ENCODE measurements at places on chromosomes 4 and X. TPM values are rescaled to one million over a fixed set of nuclear protein-coding genes. Genes with fewer than 3 reads are reported as not detected.

GRCh38 chrX:19212037-19212436 is 89.8 kb upstream of the ADGRG2 start:
- no peaks in the 10 kb centered on the region for H3K36me3 ChIP-seq
- H3K4me1 ChIP-seq = no peaks in the 10 kb centered on the region

PNCK gene
- total RNA-seq = 0.38 TPM

DNA sequence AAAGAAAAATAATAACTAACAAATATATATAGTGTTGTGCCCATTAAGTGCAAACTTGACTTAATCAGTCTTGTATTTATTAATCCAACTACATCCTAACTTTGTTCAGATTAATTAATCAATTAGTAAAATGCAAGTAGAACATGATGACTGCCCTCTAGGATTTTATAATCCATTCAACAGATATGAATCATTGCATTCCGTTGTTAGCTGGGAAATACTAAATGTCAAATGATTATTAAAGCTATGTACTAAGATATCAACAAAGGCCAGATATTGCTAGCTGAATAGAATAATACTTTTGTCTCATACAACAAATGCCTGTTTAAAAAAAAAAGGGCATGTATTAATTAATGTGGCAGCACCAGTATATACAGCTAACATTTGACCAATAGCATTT is 1366.3 kb downstream of the STIM2 start:
- no peak overlapping the region for H3K4me3 ChIP-seq
- no peaks in the 10 kb centered on the region for H3K36me3 ChIP-seq
- H3K4me1 ChIP-seq = peaks cover 77% of the 10 kb centered on the region
- DNase-seq = no peak
- H3K27me3 ChIP-seq = no peaks in the 10 kb centered on the region
- H3K27ac ChIP-seq = no peak overlapping the region

GRCh38 chr4:54586320-54586955 is 71.3 kb upstream of the KIT start:
- H3K27ac ChIP-seq = peak overlapping the region; percentile 70
- peaks cover 4% of the 10 kb centered on the region for H3K27me3 ChIP-seq
- peak; percentile 87 for DNase-seq
- peaks cover 30% of the 10 kb centered on the region for H3K4me1 ChIP-seq

MAGEA12 gene
- total RNA-seq = not detected

GRCh38 chr4:169984173-169984572 is 42.0 kb downstream of the MFAP3L start:
- no peak for DNase-seq
- peaks cover 23% of the 10 kb centered on the region for H3K4me1 ChIP-seq
- H3K27ac ChIP-seq = no peak overlapping the region
- peaks cover 2% of the 10 kb centered on the region for H3K27me3 ChIP-seq
- no peak overlapping the region for H3K4me3 ChIP-seq
- no peaks in the 10 kb centered on the region for H3K36me3 ChIP-seq

ZFP92 gene
- total RNA-seq = 0.26 TPM

GRCh38 chr4:5749568-5749967 is 38.6 kb downstream of the EVC start:
- H3K27me3 ChIP-seq = peaks cover 4% of the 10 kb centered on the region
- DNase-seq = no peak
- peak overlapping the region; percentile 55 for H3K4me3 ChIP-seq
- H3K4me1 ChIP-seq = peaks cover 93% of the 10 kb centered on the region

DNA sequence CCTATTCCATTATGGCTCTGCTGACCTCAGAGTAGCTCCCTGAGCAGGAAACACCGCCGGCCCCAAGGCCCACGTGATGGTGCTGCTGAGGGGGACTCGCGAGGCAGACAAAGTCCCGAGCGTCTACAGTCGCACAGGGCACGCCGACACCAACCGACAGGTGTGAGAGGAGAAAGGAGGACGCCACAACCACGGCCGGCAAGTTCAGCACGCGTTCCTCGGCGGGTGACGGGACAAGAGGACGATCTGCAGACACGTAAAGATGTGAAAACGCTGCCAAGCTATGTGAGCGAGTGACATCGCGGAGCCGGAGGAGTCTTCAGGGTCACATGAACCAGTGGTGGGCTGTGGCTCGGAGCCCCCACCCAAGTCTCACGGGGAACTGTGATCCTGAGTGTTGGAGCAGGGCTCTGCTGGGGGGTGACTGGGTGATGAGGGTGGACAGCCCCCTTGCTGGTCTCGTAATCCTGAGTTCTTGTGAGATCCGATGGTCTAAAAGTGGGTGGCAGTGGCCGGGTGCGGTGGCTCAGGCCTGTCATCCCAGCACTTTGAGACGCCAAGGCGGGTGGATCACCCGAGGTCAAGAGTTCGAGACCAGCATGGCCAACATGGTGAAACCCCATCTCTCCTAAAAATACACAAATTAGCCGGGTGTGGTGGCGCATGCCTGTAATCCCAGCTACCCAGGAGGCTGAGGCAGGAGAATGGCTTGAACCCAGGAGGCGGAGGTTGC is 34.0 kb downstream of the PPP2R3B start:
- H3K27me3 ChIP-seq = peaks cover 2% of the 10 kb centered on the region
- no peak overlapping the region for H3K27ac ChIP-seq
- peaks cover 12% of the 10 kb centered on the region for H3K36me3 ChIP-seq
- peaks cover 16% of the 10 kb centered on the region for H3K4me1 ChIP-seq

IQCM gene
- total RNA-seq = 0.10 TPM

GRCh38 chr4:151727365-151727764 is 33.4 kb downstream of the GATB start:
- H3K27me3 ChIP-seq = no peaks in the 10 kb centered on the region
- peak; percentile 52 for DNase-seq
- H3K36me3 ChIP-seq = peaks cover 8% of the 10 kb centered on the region
- H3K4me1 ChIP-seq = peaks cover 45% of the 10 kb centered on the region

GRCh38 chrX:102720237-102721168 is at the start of gene GPRASP3:
TSS of gene GPRASP3 (plus strand) at chrX:102720743. CDS start at chrX:102748996, 28,253 bp downstream.
- H3K4me1 ChIP-seq = peaks cover 13% of the 10 kb centered on the region
- H3K4me3 ChIP-seq = peak within 1 kb of the TSS; percentile 92
- DNase-seq = no peak
- peaks cover 2% of the 10 kb centered on the region for H3K27me3 ChIP-seq
- H3K27ac ChIP-seq = peak within 1 kb of the TSS; percentile 75
- no peaks in the 10 kb centered on the region for H3K36me3 ChIP-seq

GRCh38 chrX:24999511-24999910 is 16.3 kb downstream of the ARX start:
- no peaks in the 10 kb centered on the region for H3K36me3 ChIP-seq
- H3K27me3 ChIP-seq = peaks cover 12% of the 10 kb centered on the region
- no peak overlapping the region for H3K4me3 ChIP-seq
- DNase-seq = no peak
- peaks cover 5% of the 10 kb centered on the region for H3K4me1 ChIP-seq

DNA sequence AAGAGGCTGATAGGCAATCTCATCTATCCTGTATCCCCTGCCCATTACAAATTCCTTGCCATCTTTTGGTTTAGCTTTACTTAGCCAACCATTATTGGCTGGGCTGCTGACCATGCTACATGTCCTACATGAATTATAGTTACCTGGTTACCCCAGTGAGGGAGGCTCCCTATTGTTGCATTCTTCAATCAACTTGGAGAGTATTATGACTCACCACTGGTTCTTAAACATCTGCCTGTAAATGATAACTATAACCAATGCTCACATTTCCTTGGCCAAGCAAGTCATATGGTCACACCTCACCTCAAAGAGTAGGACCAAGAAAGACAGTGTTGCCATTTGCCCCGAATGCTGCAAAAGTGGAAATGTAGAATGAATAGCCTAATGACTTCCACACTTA is 297.6 kb downstream of the IL15 start:
- H3K27ac ChIP-seq = no peak overlapping the region
- no peak overlapping the region for H3K4me3 ChIP-seq
- peaks cover 21% of the 10 kb centered on the region for H3K36me3 ChIP-seq
- no peaks in the 10 kb centered on the region for H3K27me3 ChIP-seq

FGFRL1 gene
- 16.0 TPM for total RNA-seq

CXorf65 gene
- not detected for total RNA-seq

- no peaks in the 10 kb centered on the region for H3K27me3 ChIP-seq
- H3K27ac ChIP-seq = no peak overlapping the region
- no peaks in the 10 kb centered on the region for H3K36me3 ChIP-seq
- no peaks in the 10 kb centered on the region for H3K4me1 ChIP-seq
- no peak for DNase-seq
Observed at GRCh38 chrX:87064502-87064901, 453.1 kb upstream of the KLHL4 start.

- peaks cover 7% of the 10 kb centered on the region for H3K4me1 ChIP-seq
- no peak overlapping the region for H3K4me3 ChIP-seq
- no peak for DNase-seq
- no peaks in the 10 kb centered on the region for H3K27me3 ChIP-seq
- no peak overlapping the region for H3K27ac ChIP-seq
Observed at GRCh38 chrX:141609111-141609510, 19.6 kb downstream of the SPANXA2 start.

DNA sequence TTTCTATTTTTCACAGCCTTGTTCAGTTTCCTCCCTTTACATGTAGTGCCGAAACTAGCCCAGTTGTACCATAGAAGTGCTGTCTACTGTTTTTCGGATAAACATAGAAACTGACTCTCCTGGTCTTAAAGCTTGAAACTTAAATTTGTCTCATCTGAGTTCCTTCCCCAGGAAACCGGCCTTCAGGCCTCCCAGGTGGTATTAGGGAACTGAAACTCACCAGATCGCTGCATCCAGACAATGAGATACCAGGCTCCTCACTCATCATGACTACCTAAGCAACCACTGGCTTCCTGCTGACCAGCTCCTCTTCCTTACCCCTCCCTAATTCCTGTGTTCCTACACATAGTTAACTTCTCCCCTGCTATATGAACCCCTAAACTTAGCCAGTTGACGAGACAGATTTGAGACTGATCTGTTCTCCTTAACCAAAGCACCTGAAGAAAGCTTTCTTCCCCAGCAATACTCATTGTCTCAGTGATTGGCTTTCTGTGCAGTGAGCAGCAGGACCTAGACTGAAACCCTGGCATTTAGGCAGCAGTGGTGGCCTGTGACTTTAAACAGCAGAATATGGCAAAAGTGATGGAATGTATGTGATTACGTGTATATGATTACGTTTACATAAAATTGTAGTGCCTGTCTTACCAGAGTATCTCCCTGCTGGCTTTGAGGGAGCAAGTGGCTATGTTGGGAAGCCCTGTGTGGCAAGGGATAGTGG is 959.1 kb upstream of the LCORL start:
- no peak overlapping the region for H3K27ac ChIP-seq
- H3K27me3 ChIP-seq = peaks cover 4% of the 10 kb centered on the region
- peaks cover 4% of the 10 kb centered on the region for H3K36me3 ChIP-seq
- peaks cover 11% of the 10 kb centered on the region for H3K4me1 ChIP-seq
- no peak for DNase-seq

NOA1 gene
- total RNA-seq = 12.7 TPM

PDCL2 gene
- not detected for total RNA-seq

- H3K36me3 ChIP-seq = no peaks in the 10 kb centered on the region
- H3K4me1 ChIP-seq = peaks cover 6% of the 10 kb centered on the region
- DNase-seq = no peak
- no peak overlapping the region for H3K27ac ChIP-seq
Observed at GRCh38 chrX:38959736-38960135, 158.5 kb downstream of the MID1IP1 start.

PRSS12 gene
- 88.0 TPM for total RNA-seq

- no peak for DNase-seq
- no peak overlapping the region for H3K27ac ChIP-seq
- no peaks in the 10 kb centered on the region for H3K4me1 ChIP-seq
- H3K27me3 ChIP-seq = no peaks in the 10 kb centered on the region
Observed at GRCh38 chrX:82412858-82413257, 1095.2 kb upstream of the POU3F4 start.

Measured in HFFc6 (cell line).